BJ (cell line): ENCODE measurements at places on chromosomes 16 and 17. TPM values are rescaled to one million over a fixed set of nuclear protein-coding genes. Genes with fewer than 3 reads are reported as not detected.

- no peak for DNase-seq
Measured at GRCh38 chr16:49459953-49460735, 86.5 kb downstream of the C16orf78 start.

GRCh38 chr17:77483128-77483598, 342.4 kb downstream of the SEC14L1 start:
- no peak for DNase-seq

- DNase-seq = no peak
Measured at GRCh38 chr17:21235921-21236320, 17.3 kb downstream of the NATD1 start.

DNA sequence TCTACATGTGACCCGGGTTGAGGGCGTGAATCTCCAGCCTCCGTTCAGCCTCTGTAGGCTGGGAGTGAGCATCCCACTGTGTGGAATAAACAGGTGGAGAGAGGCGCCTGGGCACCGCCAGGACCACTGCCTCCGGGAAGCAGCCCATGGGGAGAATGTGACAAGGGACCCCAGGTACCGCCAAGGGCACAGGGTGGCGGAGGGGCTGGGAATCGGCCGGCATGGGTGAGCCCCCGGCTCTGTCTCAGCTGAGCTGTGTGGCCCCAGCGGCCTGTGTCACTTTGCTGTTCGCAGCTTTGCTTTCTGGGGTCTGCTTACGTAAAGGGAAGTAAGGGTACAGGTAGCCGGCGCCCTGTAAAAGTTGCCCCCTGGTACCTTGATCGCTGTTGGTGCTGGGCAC, 11.5 kb downstream of the GSE1 start:
- DNase-seq = no peak

DNA sequence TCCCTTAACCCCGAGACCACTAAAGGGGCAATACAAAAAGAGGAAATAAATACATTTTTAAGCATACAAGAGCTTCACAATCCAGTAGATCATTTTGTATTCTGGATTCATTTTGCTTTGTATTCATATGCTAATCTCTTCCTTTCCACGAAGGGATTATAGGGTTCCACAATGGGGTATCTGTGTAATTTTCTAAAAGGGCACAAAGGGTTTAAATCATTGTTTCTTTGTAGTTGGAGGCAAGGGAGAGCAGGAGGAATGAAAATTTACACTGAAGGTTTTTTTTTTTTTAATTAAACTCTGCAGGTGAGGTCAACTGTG, 592 bp upstream of the NUFIP2 start:
- no peak for DNase-seq

DNA sequence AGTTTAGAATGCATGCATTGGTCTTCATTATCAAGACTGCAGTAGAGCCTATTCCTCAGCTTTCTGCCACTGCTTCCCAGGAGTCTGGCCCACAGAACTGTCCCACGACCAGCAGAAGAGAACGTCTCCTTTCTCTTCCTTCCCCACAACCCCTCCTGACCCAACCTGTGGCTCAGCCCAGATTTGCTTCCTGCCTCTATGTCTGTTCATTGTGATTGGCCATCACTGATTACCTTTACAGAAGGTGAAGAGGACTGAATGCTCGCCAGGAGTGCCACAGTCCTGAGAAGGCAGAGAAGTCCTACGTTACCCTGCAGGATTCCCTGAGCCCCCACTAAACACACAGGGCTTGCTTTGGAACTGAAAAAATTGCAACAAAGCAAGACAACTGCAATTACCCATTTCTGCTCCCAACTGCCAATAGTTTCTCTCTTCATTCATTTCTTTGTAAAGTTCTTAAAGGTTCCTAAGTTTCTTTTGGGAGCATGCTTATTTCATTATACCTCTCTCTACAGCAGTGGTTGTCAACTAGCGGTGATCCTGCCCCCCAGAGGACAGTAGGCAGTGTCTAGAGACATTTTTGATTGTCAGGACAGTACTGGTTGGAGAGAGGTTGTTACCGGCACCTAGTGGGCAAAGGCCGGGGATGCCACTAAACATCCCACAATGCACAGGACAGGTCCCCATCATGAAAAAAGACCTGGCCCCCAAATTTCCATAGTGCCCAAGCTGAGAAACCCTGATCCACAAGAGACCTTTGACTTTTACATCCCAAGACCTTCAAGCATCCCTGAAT, 4.5 kb upstream of the NAT9 start:
- no peak for DNase-seq

GRCh38 chr16:4314532-4315185, 1.2 kb upstream of the GLIS2 start:
- no peak for DNase-seq

- DNase-seq = no peak
Measured at GRCh38 chr17:79073016-79073705, 1.5 kb upstream of the ENGASE start.

Gene RASL10B
- polyA plus RNA-seq = 3.2 and 4.5 TPM in 2 replicates

Gene EPX
- not detected in 2 replicates for polyA plus RNA-seq

Gene KRTAP1-5
- 62.3 and 65.1 TPM in 2 replicates for polyA plus RNA-seq
